Sigmoid colon (tissue), 7 donors: ENCODE measurements at places on chromosomes 13 and 19. TPM values are rescaled to one million over a fixed set of nuclear protein-coding genes. Genes with fewer than 3 reads are reported as not detected.

GRCh38 chr19:38527466-38528136, 90.2 kb downstream of the MAP4K1 start:
- H3K27ac ChIP-seq, result no peak overlapping the region
- no peak for DNase-seq
- no peaks in the 10 kb centered on the region for H3K36me3 ChIP-seq
- H3K4me1 ChIP-seq, result no peaks in the 10 kb centered on the region
- H3K4me3 ChIP-seq, result no peak overlapping the region

The CIC gene
- 20.0 TPM for total RNA-seq

The PSG11 gene
- not detected for total RNA-seq

GRCh38 chr13:23654111-23655110, 84.2 kb downstream of the TNFRSF19 start:
- H3K4me3 ChIP-seq, result no peak overlapping the region
- no peak overlapping the region for H3K27ac ChIP-seq
- DNase-seq, result no peak
- no peaks in the 10 kb centered on the region for H3K4me1 ChIP-seq
- no peaks in the 10 kb centered on the region for H3K36me3 ChIP-seq
- H3K27me3 ChIP-seq, result no peaks in the 10 kb centered on the region

The ZNF180 gene
- 9.3 TPM for total RNA-seq

The ATP1A3 gene
- 3.9 TPM for total RNA-seq

The GPC6 gene
- total RNA-seq, result 27.5 TPM

DNA sequence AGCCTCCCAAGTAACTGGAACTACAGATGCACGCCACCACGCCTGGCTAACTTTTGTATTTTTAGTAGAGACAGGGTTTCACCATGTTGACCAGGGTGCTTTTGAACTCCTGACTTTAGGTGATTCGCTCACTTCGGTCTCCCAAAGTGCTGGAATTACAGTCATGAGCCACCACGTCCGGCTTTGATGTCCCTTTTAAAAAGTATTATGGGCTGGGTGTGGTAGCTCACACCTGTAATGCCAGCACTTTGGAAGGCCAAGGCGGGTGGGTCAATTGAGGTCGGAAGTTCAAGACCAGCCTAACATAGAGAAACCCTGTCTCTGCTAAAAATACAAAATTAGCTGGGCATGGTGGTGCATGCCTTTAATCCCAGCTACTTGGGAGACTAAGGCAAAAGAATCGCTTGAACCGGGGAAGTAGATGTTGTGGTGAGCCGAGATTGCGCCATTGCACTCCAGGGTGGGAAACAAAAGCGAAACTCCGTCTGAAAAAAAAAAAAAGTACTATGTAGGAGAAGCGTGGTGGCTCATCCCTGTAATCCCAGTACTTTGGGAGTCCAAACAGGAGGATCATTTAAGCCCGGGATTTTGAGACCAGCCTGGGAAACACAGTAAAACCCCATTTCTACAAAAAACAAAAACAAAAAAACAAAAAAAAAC, 22.8 kb upstream of the ERVV-1 start:
- H3K27ac ChIP-seq, result no peak overlapping the region
- peaks cover 22% of the 10 kb centered on the region for H3K4me1 ChIP-seq
- peaks cover 7% of the 10 kb centered on the region for H3K36me3 ChIP-seq
- no peaks in the 10 kb centered on the region for H3K27me3 ChIP-seq
- no peak overlapping the region for H3K4me3 ChIP-seq

DNA sequence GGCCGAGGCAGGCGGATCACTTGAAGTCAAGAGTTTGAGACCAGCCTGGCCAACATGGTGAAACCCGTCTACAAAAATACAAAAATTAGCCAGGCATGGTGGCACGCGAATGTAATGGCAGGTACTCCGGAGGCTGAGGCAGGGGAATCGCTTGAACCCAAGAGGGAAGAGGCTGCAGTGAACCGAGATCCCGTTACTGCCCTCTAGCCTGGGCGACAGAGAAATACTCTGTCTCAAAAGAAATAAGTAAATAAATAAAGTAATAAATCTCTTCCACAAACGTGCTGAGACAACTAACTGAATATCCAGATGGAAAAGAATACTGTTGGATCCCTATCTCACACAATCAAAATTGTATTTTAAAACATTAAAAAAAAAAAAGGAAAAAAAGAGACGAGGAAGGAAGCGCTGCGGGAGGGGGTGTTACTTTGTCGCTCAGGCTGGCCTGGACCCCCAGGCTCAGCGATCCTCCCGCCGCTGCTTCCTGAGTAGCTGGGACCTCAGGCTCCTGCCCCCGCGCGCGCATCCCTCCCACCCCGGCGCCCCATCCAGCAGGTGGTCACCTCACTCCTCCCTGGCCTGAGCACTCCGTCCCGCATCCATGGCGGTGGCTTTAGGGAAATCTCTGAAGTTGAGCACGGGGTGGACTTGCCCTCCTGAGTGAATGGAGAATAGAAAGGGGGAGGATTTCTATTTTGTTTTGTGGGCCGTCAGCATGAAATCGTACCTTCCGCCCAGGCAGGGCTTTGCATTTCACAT, 628 bp upstream of the ZNF813 start:
- peak overlapping the region; percentile 75 for H3K4me3 ChIP-seq
- H3K27me3 ChIP-seq, result no peaks in the 10 kb centered on the region
- H3K27ac ChIP-seq, result peak overlapping the region; percentile 76
- DNase-seq, result peak; percentile 62

DNA sequence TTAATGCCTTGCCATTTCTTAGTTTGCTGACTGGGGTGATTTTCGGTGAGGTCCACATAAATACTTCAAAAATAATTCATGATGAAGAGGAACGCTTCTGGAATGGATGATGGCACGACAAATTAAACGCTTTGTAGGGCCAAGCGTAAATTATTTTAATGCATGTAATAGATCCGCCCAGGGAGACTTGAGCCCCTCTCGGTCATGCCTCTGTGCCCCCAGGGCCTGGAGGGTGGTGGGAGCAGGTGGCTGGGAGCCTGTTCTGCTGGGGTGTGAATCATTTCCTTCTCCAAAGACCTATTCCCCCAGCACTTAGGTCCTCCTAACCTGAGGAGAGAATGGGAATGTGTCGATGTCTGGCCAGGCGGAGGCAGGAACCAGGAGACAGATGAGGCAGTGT, 350.6 kb downstream of the ZNF536 start:
- no peak for DNase-seq
- no peak overlapping the region for H3K27ac ChIP-seq
- H3K27me3 ChIP-seq, result no peaks in the 10 kb centered on the region
- H3K4me3 ChIP-seq, result no peak overlapping the region
- H3K36me3 ChIP-seq, result no peaks in the 10 kb centered on the region
- no peaks in the 10 kb centered on the region for H3K4me1 ChIP-seq

GRCh38 chr19:53272044-53272443, 4.5 kb upstream of the VN1R4 start:
- no peaks in the 10 kb centered on the region for H3K4me1 ChIP-seq
- H3K27me3 ChIP-seq, result no peaks in the 10 kb centered on the region
- H3K36me3 ChIP-seq, result no peaks in the 10 kb centered on the region
- H3K4me3 ChIP-seq, result no peak overlapping the region
- no peak for DNase-seq
- H3K27ac ChIP-seq, result no peak overlapping the region

The SLC7A10 gene
- total RNA-seq, result 1.1 TPM

The CABP5 gene
- total RNA-seq, result not detected

The TTC9B gene
- 1.1 TPM for total RNA-seq

GRCh38 chr13:30841154-30841553, 64.9 kb upstream of the MEDAG start:
- no peak for DNase-seq
- no peaks in the 10 kb centered on the region for H3K36me3 ChIP-seq
- H3K4me1 ChIP-seq, result no peaks in the 10 kb centered on the region
- no peak overlapping the region for H3K27ac ChIP-seq
- H3K4me3 ChIP-seq, result no peak overlapping the region

- no peaks in the 10 kb centered on the region for H3K36me3 ChIP-seq
- no peaks in the 10 kb centered on the region for H3K27me3 ChIP-seq
- H3K4me3 ChIP-seq, result no peak overlapping the region
- no peaks in the 10 kb centered on the region for H3K4me1 ChIP-seq
Measured at GRCh38 chr13:44318161-44318560, 55.5 kb upstream of the SERP2 start.

The DPP9 gene
- 36.9 TPM for total RNA-seq

GRCh38 chr13:46782691-46783090, 14.3 kb downstream of the ESD start:
- no peaks in the 10 kb centered on the region for H3K36me3 ChIP-seq
- DNase-seq, result no peak
- no peaks in the 10 kb centered on the region for H3K4me1 ChIP-seq

DNA sequence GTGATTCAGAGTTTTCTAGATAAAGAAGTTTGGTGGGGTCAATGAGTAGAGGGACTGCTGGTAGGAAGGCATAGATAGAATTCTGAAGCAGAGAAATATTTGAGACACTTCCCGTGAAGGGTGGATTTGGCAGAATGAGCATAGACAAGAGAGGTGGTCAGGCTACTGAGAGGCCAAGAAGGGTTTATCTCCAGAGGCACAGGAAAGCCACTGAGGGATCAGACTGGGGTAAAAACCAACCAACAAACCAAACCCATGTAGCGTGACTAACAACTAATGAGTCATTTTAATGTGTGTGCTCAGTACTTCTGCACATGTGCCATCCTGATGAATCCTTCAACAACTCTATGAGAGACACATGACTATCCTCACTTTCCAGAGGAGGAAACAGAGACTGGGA, 60.0 kb upstream of the SERP2 start:
- no peaks in the 10 kb centered on the region for H3K4me1 ChIP-seq
- peak overlapping the region; percentile 42 for H3K27ac ChIP-seq
- no peaks in the 10 kb centered on the region for H3K36me3 ChIP-seq
- no peaks in the 10 kb centered on the region for H3K27me3 ChIP-seq
- no peak overlapping the region for H3K4me3 ChIP-seq

GRCh38 chr19:17103177-17103576, 27.6 kb downstream of the MYO9B start:
- peaks cover 20% of the 10 kb centered on the region for H3K36me3 ChIP-seq
- H3K4me3 ChIP-seq, result no peak overlapping the region
- no peak for DNase-seq
- no peak overlapping the region for H3K27ac ChIP-seq
- peaks cover 15% of the 10 kb centered on the region for H3K4me1 ChIP-seq
- H3K27me3 ChIP-seq, result no peaks in the 10 kb centered on the region

The NDFIP2 gene
- 9.2 TPM for total RNA-seq

GRCh38 chr13:44906713-44907112, 82.6 kb downstream of the NUFIP1 start:
- H3K36me3 ChIP-seq, result no peaks in the 10 kb centered on the region
- peak overlapping the region; percentile 83 for H3K27ac ChIP-seq
- H3K27me3 ChIP-seq, result no peaks in the 10 kb centered on the region
- peaks cover 55% of the 10 kb centered on the region for H3K4me1 ChIP-seq
- peak; percentile 74 for DNase-seq
- H3K4me3 ChIP-seq, result no peak overlapping the region

DNA sequence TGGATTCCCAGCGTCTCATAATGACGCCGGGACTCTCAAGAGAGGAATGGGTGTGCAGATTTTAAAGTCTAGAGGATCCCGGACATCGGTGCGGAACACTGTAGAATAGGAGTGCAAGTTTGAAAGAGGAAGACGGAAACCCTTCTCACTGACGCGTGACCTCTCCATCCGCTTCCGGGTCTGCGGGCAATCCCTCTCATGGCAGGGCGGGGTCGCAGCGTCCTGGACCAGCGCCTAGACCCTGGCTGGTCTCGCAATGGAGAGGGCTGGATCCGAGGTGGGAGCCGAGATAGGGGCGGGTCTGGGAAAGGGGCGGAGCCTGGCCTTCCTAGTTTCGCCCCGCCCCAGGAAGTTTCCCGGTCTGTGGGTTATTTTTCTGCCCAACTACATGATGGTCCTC, 4.6 kb upstream of the ZNF845 start:
- no peak overlapping the region for H3K27ac ChIP-seq
- H3K4me3 ChIP-seq, result peak overlapping the region; percentile 9
- peak; percentile 74 for DNase-seq

The PGLYRP2 gene
- not detected for total RNA-seq

DNA sequence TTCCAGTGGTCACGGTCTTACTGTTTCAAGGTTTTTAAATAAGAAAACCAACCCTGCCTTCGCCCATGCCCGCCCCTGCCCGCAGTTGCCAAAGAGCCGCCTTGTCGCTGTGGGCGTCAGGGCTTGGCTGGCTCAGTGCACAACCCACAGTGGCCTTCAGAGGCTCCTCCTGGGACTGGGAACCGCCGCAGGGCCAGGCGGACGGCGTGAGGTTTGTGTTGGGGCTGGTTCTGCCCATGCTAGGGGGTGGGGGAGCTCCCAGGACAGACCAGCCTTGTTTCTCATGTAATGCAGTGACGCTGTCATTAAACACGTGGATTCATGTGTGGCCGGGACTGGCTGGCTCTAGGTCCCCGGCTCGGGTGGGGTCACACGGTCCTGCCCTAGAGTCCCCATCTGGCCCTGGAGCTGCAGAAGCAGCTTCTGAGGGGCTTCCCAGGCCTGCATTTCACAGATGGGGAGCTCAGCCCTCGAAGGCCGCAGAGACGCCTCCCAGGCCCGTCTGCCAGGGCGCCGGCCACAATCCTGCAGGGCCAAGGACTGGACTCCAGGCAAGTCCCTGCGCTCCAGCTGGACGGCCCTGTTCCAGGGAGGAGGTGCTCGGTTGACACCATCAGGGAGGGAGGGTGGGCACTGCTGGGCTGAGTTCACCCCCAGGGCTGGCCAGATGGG, 2.4 kb upstream of the TEKTIP1 start:
- H3K4me3 ChIP-seq, result no peak overlapping the region
- DNase-seq, result no peak
- H3K36me3 ChIP-seq, result peaks cover 54% of the 10 kb centered on the region
- H3K27me3 ChIP-seq, result no peaks in the 10 kb centered on the region

GRCh38 chr19:37948362-37948761, 41.4 kb downstream of the SIPA1L3 start:
- no peak overlapping the region for H3K4me3 ChIP-seq
- no peaks in the 10 kb centered on the region for H3K27me3 ChIP-seq
- no peak overlapping the region for H3K27ac ChIP-seq
- DNase-seq, result no peak
- no peaks in the 10 kb centered on the region for H3K36me3 ChIP-seq
- no peaks in the 10 kb centered on the region for H3K4me1 ChIP-seq

DNA sequence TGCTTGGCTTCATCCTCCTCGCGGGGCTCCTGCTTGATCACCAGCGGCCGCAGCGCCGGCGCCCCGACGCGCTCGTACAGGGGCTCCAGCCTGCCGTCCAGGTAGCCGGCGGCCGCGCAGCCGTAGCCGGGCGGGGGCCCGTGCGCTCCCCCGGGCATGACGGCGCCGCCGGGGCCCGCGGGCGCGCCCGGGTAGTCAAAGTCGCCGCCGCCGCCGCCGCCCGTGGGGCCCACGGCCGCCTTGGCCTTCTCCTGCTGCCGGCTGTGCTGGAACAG, 497 bp downstream of the CEBPA start:
- H3K36me3 ChIP-seq, result no peaks in the 10 kb centered on the region
- DNase-seq, result no peak
- peak overlapping the region; percentile 28 for H3K4me3 ChIP-seq
- peak overlapping the region; percentile 84 for H3K27ac ChIP-seq
- peaks cover 7% of the 10 kb centered on the region for H3K27me3 ChIP-seq

The ATP4B gene
- not detected for total RNA-seq

- DNase-seq, result no peak
- no peak overlapping the region for H3K4me3 ChIP-seq
- H3K27ac ChIP-seq, result peak overlapping the region; percentile 25
- H3K4me1 ChIP-seq, result no peaks in the 10 kb centered on the region
Measured at GRCh38 chr19:44875666-44876451, 15.2 kb upstream of the TOMM40 start.

The CGB5 gene
- total RNA-seq, result not detected

GRCh38 chr19:10603084-10603872, 16.2 kb upstream of the AP1M2 start:
- H3K4me1 ChIP-seq, result peaks cover 18% of the 10 kb centered on the region
- peak overlapping the region; percentile 95 for H3K4me3 ChIP-seq
- H3K36me3 ChIP-seq, result no peaks in the 10 kb centered on the region
- peak; percentile 68 for DNase-seq
- no peaks in the 10 kb centered on the region for H3K27me3 ChIP-seq
- H3K27ac ChIP-seq, result peak overlapping the region; percentile 82

The PCDH17 gene
- 2.8 TPM for total RNA-seq
